ENCODE measurements at places on chromosomes 1 and 21. TPM values are rescaled to one million over a fixed set of nuclear protein-coding genes. Genes with fewer than 3 reads are reported as not detected.

- DNase-seq = no peak
Measured at GRCh38 chr21:35333831-35334618, 284.9 kb upstream of the RUNX1 start.

DNA sequence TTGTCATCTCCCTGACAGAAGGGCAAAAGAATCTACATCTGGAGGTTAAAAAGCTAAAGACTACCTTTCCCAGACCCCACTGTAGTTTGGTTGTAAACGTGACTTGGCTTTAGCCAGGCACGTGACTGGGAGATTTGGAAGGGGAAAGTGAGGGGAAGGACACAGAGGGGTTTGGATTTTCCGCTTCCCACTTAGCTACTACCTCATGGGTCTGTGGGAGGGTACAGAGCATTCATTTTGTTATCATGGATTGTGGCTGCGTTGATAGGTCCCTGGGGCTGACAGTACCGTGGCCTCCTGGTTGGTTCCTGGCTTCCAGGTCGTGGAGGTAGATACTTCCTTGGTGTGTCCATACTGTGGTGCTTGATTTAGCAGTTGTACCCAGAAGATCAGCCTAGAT lies 2.6 kb downstream of the CHD1L start:
- DNase-seq = no peak

DNA sequence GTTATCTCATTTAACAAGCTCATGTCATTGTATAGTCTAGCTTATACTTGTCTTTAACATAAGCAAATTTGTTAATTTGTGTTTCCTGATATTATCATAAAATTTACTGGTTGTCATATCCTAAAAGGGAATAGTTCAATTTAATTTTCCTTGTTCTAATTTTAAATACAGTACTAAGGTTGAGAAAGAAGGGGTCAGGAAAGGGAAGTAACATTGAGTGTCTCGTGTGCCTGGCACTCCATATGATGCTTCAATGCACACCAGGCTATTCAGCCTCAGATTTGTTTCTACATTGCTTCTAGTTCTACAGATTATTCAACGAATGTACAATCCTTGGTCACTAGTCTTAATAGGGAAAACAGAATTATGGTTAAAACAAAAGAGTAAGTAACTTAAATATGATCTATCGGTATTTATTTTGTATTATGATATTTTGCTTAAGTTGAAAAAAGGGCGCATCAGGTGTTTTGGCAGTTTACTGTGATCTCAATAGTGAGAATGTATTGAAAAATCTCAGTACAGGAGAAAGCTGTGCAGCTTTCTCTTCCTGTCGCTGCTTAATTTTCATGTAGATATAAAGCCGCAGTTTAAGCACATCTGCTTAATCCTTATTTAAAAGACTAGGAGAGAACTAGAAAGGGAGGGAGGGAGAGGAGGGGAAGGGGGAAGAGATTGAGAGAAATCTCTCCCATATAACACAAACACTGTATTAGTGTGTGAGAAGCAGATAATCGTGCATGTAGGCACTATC lies 13.0 kb downstream of the PTPRC start:
- no peak for DNase-seq

GRCh38 chr1:225541383-225541782 lies 111.5 kb downstream of the ENAH start:
- no peak for DNase-seq

TRABD2B gene
- not detected for total RNA-seq

All from CD8-positive, alpha-beta T cell (primary cell).